G401 (cell line): ENCODE measurements at places on chromosomes 1 and 21.

DNA sequence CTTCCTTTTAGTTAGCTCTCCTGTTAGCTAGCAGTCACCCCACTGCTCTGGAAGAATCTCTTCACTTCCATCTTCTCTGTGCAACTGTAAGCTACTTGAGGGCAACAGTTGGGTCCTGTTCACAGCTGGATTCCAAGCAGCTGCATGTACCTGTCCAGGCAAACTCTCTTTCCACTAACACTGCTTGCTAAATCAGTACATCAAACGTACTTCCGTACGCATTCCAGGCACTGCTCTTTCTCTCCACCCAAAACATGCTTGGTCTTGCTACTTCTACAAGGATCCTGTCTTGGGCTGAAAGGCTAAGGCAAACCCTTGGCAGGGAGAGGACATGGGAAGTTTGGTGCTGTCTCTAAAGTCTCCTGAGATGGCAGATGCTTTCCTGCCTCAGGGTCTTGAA is 139.2 kb upstream of the CACNA1E start:
- DNase-seq: no peak

DNA sequence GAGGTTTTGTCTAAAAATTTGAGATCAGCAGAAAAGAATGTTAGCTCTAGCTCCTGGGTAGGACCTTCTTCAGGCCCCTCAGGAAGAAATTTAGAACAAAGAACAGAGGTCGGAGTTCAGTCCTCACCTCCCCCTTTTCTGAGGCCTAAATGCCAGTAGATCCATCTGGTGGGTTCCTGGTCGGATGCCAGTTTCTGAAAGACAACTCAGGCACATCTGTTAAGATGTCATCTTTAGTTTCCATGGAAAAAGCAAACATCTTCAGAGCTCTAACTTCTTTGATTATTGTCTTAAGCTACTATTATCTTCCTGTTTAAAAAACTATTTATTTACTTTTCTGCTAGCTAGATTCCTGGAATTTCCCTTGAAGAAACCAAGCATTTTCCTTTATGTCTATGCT is 37.1 kb upstream of the USP25 start:
- no peak for DNase-seq

- DNase-seq: peak; percentile 17
These were observed 898 bp upstream of the TMEM200B start for GRCh38 chr1:29124366-29125236.

GRCh38 chr1:238624776-238625175 is 734.1 kb upstream of the ZP4 start:
- peak; percentile 8 for DNase-seq

DNA sequence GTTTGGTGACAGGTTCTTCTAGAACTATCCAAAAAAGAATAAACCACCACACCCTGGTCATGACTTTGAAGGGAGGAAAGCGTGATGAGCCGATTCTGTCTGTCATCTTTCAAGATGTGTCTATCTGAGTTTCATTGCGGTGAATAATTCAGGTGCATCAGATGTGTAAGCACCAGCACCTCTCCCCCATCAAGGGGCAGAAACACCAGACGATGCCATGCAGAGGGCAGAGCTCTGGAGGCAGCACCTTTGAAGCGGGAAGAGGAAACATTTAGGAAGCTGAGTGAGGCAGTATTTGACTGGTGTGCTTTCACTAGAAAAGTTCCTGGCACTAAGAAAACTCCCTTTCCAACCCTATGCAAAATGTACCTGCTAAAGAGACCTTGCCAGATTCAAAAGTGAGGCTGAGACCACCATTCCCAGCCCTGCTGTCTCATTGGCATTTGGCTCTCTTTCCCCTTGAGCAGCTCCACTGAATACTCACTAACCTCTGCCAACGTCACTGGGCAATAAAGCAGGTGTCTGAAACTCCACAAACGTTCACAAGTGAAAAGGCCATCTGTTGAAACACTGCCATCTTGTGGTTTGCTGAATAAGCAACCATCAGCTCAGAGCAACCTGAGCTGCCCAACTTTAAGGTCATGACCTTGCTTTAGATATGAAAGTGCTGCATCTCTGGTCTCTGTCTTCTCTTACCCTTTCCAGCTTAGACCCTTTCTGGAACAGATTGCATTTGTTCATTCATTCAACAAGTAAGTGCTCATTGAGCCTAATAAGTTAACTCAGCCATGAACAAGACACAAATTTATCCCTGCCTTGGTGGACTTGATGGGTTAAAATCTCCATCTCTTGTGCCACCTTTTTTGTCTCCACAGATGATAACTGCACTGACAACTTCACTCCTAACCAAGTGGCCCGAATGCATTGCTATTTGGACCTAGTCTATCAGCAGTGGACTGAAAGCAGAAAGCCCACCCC is 228.6 kb downstream of the PAPPA2 start:
- peak; percentile 75 for DNase-seq

- no peak for DNase-seq
These were observed 571.8 kb upstream of the ADGRL2 start for GRCh38 chr1:81228926-81229325.
